Stimulated activated CD8-positive, alpha-beta memory T cell treated with anti-CD3 and anti-CD28 coated beads, Interleukin-15, amount 100 ng/mL, for 4 hours (primary cell): ENCODE measurements at places on chromosomes 3 and 15.

- DNase-seq = no peak
These were observed 196.4 kb upstream of the HES1 start for GRCh38 chr3:193939527-193939926.

- DNase-seq = no peak
These were observed 42.0 kb upstream of the CFAP161 start for GRCh38 chr15:81091889-81092558.

- DNase-seq = no peak
These were observed 1.7 kb downstream of the EIF4G1 start for GRCh38 chr3:184315871-184316661.

- no peak for DNase-seq
These were observed 141.4 kb upstream of the MRPS22 start for GRCh38 chr3:139202226-139202958.

DNA sequence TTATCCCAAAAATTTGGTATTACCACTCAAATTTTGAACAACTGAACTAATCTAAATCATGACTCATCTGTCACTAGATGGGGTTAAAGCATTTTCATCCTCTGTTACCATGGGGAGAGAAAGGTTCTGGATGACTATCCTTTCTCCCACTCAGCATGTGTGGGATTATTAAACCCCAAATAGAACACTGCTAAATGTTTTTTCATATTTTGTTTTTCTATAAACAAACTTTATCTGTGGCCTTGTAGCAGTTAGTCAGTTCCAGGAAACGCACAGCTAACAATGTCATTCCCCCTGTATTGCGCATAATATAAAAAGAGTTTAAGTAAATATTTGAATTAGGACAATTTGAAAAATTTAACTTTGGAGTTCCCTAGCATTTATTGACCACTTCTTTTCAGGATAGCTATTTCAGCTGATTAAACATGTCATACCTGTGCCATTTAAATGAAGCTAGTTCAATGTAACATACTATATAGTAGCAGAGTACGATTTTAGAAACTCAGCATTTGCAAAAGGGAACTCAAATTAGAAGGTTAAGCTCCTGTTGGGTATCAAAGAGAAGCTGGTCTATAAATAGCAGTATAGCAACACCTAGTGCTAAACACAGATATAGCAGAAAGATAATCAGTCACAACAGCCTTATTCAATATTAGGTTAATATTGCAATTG is 9.2 kb upstream of the TMEM212 start:
- DNase-seq = no peak

- DNase-seq = no peak
These were observed 41.1 kb downstream of the TNFAIP8L3 start for GRCh38 chr15:51053571-51053970.

- no peak for DNase-seq
These were observed 9.5 kb downstream of the RPSA start for GRCh38 chr3:39415983-39416382.

GRCh38 chr3:177037241-177037640 is 160.0 kb downstream of the TBL1XR1 start:
- DNase-seq = no peak

GRCh38 chr3:114856835-114857234 is 290.3 kb downstream of the ZBTB20 start:
- DNase-seq = no peak

GRCh38 chr15:52095597-52096262 is 16.8 kb downstream of the BCL2L10 start:
- no peak for DNase-seq

DNA sequence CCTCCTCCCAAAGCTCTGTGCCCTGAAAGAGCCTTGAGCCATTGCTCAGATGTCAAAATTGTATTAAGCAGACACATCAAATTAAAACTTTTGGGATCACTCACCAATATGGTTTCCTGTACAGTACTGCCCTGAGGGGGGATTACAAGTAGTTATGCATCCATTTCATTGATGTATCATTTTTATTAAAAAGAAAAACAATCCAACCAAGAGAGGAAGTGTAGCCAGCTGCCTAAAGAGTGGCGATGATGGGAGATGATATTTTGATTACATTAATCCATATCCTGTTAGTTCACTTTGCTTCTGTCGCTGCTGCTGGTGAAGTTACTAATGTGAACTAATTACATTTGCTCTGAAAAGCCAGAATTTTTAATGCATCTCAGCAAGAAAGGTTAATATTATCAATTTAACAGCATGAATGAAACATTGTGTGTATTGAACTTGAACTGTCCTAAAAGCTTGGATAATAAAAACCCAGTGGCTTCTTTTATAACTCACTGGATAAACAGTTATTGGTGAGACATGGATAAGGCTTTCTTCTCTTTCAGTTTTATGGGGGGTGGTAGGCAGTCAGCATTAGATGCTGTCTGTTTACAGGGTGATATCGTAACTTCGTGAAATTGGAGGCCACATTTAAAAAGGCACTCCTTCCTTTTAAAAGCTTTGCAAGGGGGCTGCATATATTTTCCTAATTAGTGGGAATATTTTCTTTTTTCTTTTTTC is 87.7 kb downstream of the IGF1R start:
- no peak for DNase-seq

GRCh38 chr3:144141496-144141895 is 169.9 kb downstream of the DIPK2A start:
- no peak for DNase-seq

DNA sequence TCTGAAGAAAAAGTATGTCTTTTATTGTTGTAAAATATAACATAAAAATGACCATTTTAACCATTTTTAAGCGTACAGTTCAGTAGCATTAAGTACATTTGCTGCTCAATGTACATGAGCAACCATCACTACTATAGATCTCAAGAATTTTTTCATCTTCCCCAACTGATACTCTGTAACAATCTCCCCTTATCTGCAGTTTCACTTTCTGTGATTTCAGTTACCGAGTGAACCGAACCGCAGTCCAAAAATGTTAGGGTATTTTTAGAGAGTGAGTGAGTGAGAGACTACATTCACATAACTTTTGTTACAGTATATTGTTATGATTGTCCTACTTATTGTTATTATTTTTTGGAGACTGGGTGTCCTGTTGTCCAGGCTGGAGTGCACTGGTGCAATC is 9.0 kb upstream of the SLC25A26 start:
- no peak for DNase-seq

GRCh38 chr3:51935886-51936755 is 5.6 kb downstream of the RRP9 start:
- DNase-seq = no peak

DNA sequence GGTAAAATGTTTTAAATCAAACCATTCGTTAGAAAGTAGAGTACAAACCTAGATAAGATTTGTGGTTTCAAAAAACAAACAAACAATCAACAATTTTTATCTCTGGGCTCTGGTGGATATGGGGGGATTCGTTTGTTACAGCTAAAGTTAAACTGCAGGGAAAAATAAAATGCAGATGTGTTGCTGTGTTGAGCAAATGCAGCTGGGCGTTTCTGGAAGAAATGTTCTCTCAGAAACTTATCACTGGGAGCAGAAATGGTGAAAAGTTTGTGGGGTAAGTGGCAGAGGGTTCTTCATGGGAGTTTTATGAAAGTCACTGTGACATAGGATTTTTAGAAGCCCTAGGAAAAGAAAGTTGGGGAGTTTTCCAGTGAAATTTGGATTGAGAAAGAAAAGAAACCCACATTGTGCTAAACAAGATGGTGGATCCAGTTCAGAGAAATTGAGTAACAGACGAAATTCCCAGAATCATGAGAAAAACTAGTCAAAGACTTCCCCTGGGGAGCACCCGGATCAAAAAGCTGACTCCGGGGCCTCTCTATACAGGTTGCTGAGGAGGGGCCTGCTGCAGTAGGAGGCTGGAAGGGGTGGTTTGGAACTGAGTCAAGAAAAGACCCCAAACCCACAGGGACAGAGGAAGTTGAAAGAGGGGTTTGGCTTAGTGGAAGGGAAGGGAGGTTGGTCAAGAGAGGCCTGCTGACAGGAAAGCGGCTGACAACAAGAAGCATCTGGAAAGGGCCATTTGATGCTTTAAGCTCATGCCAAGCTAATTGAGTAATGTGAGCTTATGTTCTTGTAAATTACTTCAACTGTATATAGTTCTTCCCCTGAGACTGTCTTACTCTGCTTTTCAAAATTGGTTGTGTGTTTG is 108.7 kb downstream of the RARB start:
- no peak for DNase-seq

- no peak for DNase-seq
These were observed 61.8 kb downstream of the SLC7A14 start for GRCh38 chr3:170524073-170524472.

DNA sequence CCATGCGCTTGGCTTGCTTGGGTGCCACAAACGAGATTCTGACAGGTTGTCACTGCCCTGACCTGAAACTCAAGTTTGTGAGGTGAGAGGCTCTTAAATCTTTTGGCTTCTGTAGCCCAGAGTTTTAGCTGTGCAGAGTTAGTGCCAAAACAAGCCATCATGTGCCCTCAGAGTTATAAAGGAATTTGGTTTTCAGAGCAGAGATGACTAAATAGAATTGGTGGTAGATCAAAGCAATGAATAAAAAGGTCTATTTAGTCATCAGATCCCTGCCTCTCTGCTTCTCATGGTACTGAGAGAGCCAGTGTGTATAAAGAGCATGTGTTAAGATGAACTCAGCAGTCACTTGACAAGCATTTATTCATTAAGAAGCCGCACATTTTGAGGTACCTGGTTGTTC is 207.5 kb upstream of the DPH6 start:
- DNase-seq = no peak

DNA sequence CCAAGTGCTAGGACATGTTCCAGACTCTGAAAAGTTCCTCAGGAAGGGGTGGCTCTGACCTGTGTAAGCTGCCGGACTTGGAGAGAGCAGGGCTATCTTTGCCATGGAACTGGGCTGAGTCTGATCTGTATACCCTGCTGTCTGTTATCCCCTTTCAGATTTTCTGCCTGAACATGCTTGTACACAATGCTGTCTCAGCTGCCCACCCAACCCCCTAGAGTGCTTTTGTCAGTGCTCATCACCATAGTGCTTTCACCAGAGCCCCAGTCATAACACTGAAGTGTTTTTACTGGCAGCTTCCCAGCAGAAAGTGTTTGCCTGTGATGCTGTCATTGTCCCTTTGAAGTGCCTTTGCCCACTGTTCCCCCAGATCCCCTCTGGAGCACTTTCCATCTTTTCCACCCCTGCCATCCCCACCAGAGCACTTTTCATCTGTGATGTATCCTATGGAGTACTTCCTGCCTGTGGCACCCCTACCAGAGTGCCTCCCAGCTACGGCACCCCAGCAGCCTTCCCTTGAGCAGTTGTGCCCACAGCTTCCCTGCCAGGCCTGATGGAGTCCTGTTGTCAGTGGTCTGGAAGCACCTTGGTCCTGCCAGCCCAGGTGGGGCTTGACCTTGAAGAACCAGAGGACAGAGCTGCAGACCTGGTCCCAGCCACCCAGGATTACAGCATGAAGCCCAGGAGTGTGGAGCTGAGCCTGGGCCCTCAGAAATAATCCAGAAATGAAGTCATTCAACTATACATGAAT is 397.7 kb downstream of the DIPK2A start:
- DNase-seq = no peak

DNA sequence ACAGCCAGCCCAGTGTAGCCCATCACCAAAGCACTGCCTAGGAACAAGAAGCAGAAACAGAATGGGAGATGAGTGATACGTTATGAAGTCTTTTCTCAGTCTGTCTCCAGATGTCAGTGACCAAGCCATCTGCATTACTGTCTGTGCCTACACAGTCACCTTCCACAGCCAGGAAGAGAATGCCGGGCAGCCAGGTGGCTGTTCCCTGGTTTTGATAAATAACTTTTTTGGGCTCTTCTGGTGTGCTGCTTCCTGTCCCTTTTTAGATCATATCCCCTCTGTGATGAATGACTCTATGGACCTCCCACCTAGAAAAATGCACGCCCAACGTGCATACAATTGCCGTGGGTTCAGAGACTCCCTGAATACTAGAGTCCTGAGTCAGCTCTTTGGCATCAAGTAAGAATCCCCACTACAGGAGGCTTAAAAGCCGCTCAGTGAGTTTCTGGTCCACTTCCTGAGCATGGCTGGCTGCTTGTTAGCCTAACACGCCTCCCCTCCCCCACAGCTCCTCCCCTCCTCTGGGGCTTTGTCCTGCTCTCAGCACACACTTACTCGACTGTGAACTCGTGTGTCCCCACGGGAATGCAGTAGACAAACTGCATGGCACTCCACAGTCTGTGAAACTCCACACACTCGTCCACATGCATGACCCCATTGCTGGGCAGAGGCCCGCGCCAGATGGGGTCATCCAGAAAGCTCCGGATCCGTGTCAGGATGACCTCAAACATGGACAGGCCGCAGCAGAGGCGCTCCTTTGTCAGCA is 34.7 kb downstream of the NIPA2 start:
- DNase-seq = no peak

DNA sequence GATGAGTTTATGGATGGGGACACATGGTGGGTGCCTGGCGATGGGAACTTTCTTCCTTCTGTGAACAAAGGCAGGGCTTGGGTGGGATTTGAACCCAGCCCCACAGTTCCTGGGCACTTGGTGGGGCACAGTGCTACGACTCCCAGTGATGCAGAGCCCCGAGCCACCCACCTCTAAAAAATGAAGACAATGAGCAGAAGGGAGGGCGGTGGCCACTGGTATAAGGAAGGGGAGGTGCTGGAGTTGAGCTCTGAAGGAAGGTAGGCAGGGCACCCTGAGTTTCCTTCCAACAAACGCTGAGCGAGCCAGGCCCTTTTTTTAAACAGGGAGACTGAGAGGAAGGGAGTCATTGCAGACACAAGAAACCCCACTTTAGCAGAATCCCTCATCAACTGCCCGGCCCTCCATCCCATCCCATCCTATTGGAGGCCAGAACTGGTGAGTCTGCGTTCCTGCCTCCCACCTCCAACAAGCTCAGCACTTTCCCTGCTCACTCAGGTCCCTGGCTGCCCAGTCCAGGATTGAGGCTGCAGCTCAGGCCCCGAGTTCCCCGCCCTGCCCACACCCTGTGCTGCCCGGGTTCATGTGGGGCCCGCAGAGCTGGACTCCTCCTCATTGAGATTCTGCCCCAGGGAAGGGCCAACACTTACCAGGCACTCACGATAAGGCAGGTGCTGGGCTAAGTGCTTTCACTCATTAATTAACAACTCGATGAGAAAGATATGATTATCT is 57.3 kb downstream of the LINGO1 start:
- no peak for DNase-seq

DNA sequence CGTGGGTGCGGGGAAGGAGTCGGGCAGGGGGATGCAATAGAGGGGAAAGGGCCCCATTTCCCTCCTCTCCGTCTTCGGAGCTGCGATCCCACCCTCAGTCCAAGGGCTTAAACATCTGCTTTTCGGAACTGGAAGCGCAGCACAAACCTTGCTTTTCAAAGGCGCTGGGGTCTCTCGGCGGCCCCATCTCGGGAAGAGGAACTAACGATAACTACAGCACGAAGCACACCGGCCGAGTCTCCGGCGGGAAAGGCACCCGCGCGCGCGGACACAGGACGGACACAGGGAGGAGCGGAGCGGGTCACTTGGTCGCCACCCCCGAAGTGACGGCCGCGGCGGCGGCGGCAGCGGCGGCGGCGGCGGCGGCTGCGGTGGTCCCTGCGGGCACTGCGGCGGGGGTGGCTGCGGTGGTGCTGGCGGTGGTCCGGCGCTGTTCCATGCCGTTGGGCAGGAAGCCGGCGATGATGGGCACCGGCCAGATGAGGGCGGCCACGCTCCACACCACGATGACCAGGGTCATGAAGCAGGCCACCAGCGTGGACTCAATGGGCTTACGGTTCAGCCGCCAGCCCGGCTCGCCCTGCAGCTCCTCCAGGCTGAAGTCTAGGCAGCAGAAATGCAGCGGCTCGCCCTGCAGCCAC is 1.1 kb downstream of the TMEM158 start:
- DNase-seq = no peak
